ENCODE measurements at places on chromosomes 12 and 14.

DNA sequence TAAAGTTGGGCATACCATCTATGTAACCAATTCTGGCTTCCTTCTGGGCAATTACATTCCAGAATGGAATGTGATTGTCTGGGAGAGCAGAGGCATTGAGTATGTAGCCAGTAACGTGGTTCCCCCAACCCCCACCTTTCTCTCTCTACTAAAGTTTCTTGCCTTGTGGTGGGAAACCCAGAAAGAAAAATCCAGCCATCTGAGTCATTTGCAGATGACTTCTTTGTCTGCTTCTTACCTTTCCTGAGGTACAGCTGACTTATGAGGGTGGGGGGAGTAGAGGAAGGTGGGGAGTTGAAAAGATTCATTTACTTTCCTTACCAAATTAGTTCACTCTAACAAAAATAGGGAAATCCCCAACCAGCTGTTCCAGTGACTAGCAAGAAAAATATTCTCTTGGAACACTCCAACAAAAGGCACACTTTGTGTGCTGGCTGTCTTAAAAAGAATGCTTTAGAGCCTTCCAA, 112.1 kb upstream of the FRMD6 start:
- no peak for DNase-seq

DNA sequence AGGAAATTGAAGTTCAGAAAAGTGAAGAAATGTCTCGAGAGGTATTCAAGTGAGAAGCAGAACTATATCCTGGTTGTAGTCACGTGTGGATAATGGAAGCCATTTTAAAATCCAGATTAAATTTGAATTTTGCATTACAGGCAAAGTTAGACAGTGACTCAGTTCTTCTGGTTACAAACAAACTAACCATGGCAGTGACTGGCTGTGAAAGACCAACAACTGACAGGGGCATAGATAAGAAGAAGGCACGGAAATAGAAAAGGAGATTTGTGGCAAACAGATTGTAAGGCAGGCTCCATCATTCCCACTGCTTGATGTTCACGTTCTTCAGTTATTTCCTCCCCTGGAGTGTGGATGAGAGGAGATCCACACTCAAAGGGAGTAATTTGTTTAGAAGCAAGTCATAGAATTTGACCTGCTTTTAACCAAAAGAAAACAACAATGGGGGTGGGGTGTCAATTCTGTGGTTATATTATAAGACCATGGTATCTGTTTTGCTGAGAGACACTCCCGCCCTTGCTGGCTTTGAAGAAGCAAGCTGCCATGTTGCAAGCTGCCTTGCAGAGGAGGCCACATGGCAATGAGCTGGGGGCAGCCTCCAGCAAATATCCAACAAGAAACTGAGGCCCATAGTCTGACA, 795.3 kb downstream of the VRK1 start:
- no peak for DNase-seq

GRCh38 chr12:9906873-9907272, 25.3 kb downstream of the CLEC2A start:
- no peak for DNase-seq

DNA sequence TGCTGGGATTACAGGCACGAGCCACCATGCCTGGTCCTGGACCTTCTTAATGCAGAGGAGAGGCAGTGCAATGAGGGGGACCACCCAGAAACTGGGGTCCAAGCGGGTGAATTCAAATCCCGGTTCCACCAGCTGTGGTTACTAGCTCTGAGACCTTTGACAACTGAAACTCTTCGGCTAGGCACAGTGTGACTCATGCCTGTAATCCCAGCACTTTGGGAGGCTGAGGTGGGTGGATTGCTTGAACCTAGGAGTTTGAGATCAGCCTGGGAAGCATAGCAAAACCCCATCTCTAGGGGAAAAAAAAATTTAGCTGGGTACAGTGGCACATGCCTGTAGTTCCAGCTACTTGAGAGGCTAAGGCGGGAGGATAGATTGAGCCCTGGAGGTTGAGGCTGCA, 5.0 kb upstream of the CD4 start:
- DNase-seq, result no peak

DNA sequence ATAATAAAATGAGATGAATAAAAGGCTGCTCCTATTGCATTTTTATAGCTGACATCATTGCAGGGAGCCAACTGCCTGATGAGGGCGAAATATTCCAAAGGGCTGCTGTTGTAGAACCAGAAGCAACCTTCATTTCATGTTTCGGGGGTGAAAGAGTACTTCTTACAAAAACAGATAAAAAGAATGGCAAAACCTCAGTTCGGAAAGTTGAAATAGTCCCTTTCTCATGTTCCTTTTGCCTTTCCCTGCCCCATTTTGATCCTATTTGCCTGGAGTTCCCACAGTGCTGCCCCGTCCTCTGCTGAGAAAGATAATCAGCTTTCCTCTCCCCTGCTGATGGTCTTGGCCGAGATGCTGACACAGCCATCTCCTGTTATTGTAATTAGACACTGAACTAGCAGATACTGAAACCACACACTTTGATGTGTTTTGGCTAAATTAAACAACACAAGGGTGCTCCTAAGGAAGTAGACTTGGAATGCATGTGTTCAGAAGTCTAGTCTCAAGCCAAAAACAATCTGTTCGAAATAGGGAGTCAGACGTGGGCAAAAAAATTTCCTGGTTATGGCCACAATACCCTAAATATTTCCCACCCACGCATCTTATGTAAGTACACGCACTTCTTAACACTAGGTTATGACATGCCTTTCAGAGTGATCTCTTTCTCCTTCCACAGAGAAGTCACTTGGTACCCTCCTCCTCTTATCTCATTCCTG, 117.2 kb downstream of the PPM1H start:
- DNase-seq, result no peak

GRCh38 chr12:126354633-126355032, 1289.4 kb downstream of the AACS start:
- no peak for DNase-seq

DNA sequence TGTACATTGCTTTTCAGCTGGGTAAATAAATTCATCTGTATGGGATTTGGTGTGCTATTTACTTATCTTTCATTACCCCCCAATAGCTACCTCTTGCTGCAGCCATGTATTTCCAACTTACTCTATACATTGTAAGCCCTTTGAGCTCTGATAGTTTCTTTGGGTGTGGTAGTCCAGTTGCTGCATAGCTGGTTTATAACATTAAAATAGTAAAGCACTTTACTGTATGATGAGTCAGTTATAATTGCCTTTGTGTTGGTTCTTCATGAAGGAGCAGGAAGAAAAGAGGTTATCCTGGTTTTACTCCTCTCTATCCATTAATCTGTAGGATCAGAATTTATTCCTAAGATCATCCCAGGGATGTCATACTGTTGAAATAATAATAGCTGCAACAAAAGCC, 15.7 kb downstream of the TBC1D30 start:
- no peak for DNase-seq

GRCh38 chr12:52171950-52172512, 19.8 kb downstream of the KRT80 start:
- DNase-seq, result peak; percentile 66

- no peak for DNase-seq
These were observed 93.8 kb downstream of the CPSF2 start for GRCh38 chr14:92215579-92215978.

DNA sequence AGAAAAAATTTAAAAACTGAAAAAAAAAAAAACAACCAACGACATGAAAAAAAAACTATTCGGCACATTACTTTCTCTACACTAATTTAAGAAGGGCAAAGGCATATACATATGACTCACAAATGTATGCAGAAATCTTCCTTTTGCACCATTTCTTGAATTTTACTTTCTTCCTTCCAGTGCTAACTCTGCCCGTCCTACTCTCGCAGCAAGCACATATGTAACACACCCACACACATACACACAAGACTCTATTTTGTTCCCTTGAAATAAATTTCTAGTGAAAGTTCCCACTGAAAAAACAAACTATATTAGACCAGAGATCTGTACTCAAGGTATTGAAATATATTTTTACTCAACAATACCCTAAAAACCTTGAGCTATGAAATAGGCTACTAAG, 14.6 kb downstream of the BTG1 start:
- no peak for DNase-seq

- no peak for DNase-seq
These were observed 544.4 kb upstream of the TMEM132C start for GRCh38 chr12:127722611-127723010.

GRCh38 chr12:41452838-41453407, 264.8 kb downstream of the PDZRN4 start:
- peak; percentile 16 for DNase-seq

GRCh38 chr14:70716483-70716882, 74.8 kb downstream of the TTC9 start:
- DNase-seq, result no peak

GRCh38 chr14:86852530-86852929, 1140.5 kb downstream of the GALC start:
- DNase-seq, result no peak

- DNase-seq, result no peak
These were observed 1.7 kb downstream of the IRAK3 start for GRCh38 chr12:66190519-66191370.

DNA sequence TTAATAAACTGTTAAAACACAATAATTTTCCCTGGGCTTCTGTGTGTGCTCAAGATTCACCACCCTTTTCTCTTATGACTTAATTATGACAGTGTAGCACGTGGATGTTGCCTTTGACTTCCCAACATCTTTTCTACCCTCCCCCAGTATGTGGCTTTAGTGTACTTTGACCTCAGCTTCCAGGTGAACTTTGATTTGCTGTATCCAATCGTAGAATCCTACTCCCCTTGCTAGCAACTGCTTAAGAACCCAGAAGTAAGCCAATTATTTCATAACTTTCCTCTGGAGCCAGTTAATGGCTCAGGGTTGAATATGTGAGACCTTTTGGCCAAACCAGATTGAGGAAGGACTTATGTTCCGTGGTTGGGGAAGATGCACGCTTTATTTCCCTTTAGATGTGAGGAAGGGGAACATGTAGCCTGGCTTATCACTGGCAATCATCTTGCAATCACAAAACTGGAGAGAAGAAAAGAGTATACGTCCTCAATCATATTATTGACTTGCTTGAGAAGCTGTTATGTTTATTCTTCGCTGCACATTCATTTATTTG, 259.6 kb upstream of the ATP2B1 start:
- no peak for DNase-seq

- no peak for DNase-seq
These were observed 50.3 kb downstream of the AKAP6 start for GRCh38 chr14:32379447-32379846.

All from neural progenitor cell (in vitro differentiated cells).